CD8-positive, alpha-beta memory T cell (primary cell): ENCODE measurements at places on chromosomes 5 and 9. TPM values are rescaled to one million over a fixed set of nuclear protein-coding genes. Genes with fewer than 3 reads are reported as not detected.

PITX1 gene
- total RNA-seq = not detected

AMBP gene
- not detected for total RNA-seq

ZNF879 gene
- 3.6 TPM for total RNA-seq

NRARP gene
- 1.9 TPM for total RNA-seq

GRIA1 gene
- not detected for total RNA-seq

BAAT gene
- not detected for total RNA-seq

SLC34A3 gene
- total RNA-seq = not detected

ANKRD34B gene
- not detected for total RNA-seq

PPP2R2B gene
- 4.2 TPM for total RNA-seq

CAPSL gene
- 0.40 TPM for total RNA-seq

PCDHGA10 gene
- total RNA-seq = 0.16 TPM

LRRC19 gene
- not detected for total RNA-seq

SPINK13 gene
- not detected for total RNA-seq

PCDHA3 gene
- not detected for total RNA-seq

RICTOR gene
- total RNA-seq = 32.9 TPM

HSPA9 gene
- 468 TPM for total RNA-seq

CARD9 gene
- total RNA-seq = 1.5 TPM

DAPK1 gene
- 3.7 TPM for total RNA-seq

UBE2D2 gene
- total RNA-seq = 274 TPM

PCDHGB7 gene
- 0.11 TPM for total RNA-seq

DMRT3 gene
- total RNA-seq = not detected

CCDC187 gene
- not detected for total RNA-seq

GCNT1 gene
- 14.8 TPM for total RNA-seq

SLC45A2 gene
- total RNA-seq = not detected

LPAR1 gene
- not detected for total RNA-seq

GDNF gene
- total RNA-seq = not detected

MAST4 gene
- total RNA-seq = 6.5 TPM

LHX6 gene
- not detected for total RNA-seq

ARHGEF28 gene
- total RNA-seq = 0.28 TPM

SMIM33 gene
- 0.28 TPM for total RNA-seq

GPR21 gene
- 0.61 TPM for total RNA-seq

TPRN gene
- 15.1 TPM for total RNA-seq

FOXD1 gene
- 0.22 TPM for total RNA-seq

EMB gene
- total RNA-seq = 140 TPM

MARCOL gene
- total RNA-seq = not detected

SOHLH1 gene
- total RNA-seq = not detected

CNTNAP3B gene
- not detected for total RNA-seq

ZFP37 gene
- 1.9 TPM for total RNA-seq

C9orf57 gene
- total RNA-seq = not detected

PELO gene
- 35.9 TPM for total RNA-seq

DIMT1 gene
- 58.9 TPM for total RNA-seq

DNLZ gene
- 40.6 TPM for total RNA-seq

RMRP gene
- total RNA-seq = 7,718 TPM

C6 gene
- not detected for total RNA-seq

DOCK8 gene
- 141 TPM for total RNA-seq

TNC gene
- total RNA-seq = 1.2 TPM

FOXD4L5 gene
- 0.09 TPM for total RNA-seq

CBY3 gene
- 0.91 TPM for total RNA-seq

TOR4A gene
- total RNA-seq = 3.9 TPM

F2RL2 gene
- total RNA-seq = not detected
